HT1080 (cell line): ENCODE measurements at places on chromosomes 1 and 21. TPM values are rescaled to one million over a fixed set of nuclear protein-coding genes. Genes with fewer than 3 reads are reported as not detected.

DNA sequence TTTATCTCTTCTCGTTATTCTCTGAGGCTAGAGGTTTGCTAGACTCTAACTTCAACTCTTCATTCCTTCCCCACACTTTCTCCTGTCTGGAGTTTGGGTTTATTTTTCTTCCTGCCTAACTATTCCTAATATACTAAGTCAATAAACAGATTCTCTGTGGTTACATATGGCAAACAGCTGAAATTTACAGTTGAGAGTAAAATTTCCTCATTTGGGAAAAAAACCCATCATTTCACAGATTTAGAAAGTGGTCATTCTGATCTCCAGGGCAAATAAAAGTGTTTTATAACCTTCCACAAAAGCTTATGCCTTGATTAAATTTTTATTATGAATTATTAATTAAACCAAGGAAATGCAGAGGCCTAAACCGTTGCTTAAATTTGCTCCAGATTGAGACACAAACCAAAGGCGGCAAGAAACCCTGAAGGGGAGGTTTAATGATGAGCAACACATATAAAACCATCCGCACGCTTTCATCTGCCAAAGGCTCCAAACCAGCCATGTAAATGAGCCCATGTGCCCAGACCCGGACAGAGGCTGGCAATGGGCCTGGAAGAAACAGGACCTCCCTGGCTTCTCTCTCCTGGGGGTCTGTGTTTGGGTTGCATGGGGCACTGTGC is 201.7 kb upstream of the LMO4 start:
- DNase-seq = no peak

Gene SLAMF6
- total RNA-seq = not detected in 2 replicates

DNA sequence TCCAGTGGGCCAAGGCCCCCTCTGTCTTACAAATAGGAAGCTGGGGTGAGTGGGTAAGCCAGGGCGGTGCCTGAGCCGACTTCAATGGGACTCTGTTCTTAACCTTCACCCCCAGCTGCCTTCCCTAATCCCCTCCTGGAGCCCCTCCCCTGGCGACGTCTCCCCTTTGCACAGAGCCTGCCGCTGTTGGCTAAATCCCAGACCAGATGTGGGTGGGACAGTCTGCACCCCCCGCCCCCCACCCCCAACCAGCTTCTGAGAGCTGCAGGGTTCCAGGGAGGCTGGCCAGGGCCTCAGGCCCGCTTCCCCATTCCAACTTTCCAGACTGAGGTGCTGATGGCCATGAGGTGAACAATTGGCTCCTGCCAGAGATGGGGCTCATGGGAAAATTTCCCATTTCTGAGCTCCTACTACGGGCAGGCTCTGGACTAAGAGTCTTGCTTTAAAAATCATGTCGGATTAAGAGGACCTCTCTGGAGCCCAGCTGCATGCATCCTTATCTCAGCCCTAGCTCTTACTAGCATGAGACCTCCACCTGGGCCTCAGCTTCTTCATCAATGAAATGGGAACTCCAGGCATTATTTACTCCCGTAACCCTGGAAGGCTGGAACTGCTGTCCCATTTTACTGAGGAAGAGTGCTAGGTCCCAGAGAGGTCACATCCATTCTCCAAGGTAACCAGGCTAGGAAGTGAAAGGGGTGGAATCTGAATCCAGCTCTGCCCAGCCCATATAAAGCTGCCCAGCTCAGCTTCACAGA is 6.4 kb downstream of the COL8A2 start:
- no peak for DNase-seq

Gene FCRL1
- total RNA-seq = not detected in 2 replicates

Gene CR1
- not detected in 2 replicates for total RNA-seq

Gene LPGAT1
- total RNA-seq = 35.3 and 46.5 TPM in 2 replicates
